Progenitor cell of endocrine pancreas (in vitro differentiated cells): ENCODE measurements at places on chromosomes 4 and X. TPM values are rescaled to one million over a fixed set of nuclear protein-coding genes. Genes with fewer than 3 reads are reported as not detected.

DNA sequence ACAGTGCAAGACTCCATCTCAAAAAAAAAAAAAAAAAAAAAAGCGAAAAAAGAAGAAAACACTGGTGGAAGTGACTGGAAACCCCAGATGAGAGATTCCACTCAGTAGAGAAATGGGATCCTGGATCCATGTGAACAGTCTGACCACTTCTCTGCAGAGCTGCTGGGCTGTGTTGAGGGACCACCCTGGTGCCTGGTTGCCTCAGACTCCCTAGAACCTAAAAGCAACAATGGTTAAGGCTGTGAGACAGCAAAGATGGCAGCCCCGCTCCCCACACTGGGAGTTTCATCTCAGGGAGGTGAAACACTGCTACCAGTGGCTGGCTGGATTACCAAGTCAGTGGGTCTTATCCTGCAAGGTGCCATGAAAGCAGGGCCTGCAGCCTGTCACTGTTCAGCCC lies 152.8 kb upstream of the ARSJ start:
- no peak overlapping the region for H3K4me3 ChIP-seq
- H3K36me3 ChIP-seq = no peaks in the 10 kb centered on the region
- H3K27ac ChIP-seq = no peak overlapping the region

- no peak overlapping the region for H3K4me3 ChIP-seq
- no peaks in the 10 kb centered on the region for H3K36me3 ChIP-seq
- no peak for DNase-seq
- no peak overlapping the region for H3K27ac ChIP-seq
- H3K27me3 ChIP-seq = no peaks in the 10 kb centered on the region
- no peaks in the 10 kb centered on the region for H3K4me1 ChIP-seq
Observed at GRCh38 chrX:68177542-68177941, 255.8 kb downstream of the OPHN1 start.

GRCh38 chr4:78652282-78652876 lies 100.8 kb downstream of the ANXA3 start:
- no peaks in the 10 kb centered on the region for H3K36me3 ChIP-seq
- H3K4me1 ChIP-seq = no peaks in the 10 kb centered on the region
- H3K27ac ChIP-seq = no peak overlapping the region
- no peaks in the 10 kb centered on the region for H3K27me3 ChIP-seq
- no peak for DNase-seq
- H3K4me3 ChIP-seq = no peak overlapping the region

DNA sequence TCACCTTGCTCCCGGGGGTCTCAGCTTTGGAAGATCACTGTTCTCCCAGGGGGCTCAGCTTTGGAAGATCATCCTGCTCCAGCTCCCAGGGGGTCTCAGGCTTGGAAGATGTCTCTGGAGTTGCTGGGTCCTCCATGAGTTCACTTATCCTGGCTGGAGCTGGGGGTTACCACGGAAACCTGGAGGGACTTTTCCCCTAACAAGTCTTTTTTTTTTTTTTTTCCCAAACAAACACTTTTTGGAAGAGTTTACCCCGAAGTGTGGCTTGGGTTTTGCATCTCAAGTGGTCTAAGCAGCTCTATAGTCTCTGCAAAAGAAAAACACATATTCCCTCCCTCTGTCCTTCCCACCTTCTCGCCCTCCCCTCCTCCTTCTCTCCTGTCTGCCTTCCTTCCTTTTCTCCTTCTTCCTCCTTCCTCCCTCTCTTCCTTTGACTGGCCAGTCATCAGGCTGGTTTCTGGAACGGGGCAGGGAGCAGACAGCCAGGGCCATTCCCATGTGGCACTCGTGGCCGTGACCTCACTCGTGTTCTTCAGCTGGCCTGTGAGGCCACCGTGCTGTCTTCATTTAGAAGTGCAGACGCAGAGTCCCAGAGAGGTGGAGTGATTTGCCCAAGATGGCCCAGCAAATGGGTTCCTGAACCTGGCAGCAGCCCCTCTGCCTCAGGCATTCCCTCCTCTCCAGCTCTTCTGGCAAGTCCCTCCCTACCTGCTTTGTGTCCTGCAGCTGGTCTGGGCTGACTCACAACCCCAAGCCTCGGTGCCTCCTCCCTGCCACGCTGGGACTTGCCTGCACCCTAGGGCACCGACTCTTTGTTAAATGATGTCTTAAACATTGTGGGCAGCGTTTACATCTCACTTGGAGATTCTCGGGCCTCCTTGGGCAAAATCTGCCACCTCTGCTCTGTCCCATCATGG lies 25.9 kb upstream of the HMX1 start:
- H3K36me3 ChIP-seq = peaks cover 1% of the 10 kb centered on the region
- H3K4me3 ChIP-seq = no peak overlapping the region
- no peak overlapping the region for H3K27ac ChIP-seq
- DNase-seq = no peak

DNA sequence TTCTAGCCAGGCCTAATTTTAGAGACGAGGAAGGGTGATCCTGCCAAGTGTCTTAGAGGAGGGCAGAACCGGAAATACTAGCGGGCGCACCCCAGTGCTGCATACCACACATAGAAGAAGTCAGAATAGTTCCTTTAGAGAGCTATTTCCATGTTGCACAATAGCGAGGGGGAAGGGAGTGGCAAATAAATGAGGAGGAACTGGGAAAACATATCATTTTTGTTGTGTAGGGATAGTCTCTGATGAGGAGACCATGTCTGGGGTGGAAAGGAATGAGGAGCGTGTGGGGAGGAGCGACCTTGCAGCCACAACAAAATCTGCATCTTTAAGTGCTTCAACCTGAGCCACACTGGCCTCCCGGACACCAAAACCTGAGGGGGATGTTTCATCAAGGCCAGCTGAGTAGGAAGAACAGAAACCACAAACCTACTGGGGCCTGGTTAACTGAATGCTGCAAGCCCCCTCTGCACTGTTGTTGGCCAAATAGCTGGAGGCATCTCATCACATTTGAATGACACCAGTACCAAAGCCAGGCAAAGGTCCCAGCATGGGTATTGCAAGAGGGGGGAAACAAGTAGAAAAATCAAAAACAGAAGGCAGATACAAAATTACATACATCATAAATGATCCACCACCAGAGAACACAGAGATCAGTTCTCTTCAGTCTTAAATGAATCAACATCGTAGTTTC lies 26.7 kb upstream of the C1QTNF7 start:
- no peak overlapping the region for H3K4me3 ChIP-seq
- H3K27me3 ChIP-seq = peaks cover 7% of the 10 kb centered on the region
- DNase-seq = no peak
- no peak overlapping the region for H3K27ac ChIP-seq
- no peaks in the 10 kb centered on the region for H3K4me1 ChIP-seq

The SH3TC1 gene
- total RNA-seq = 11.2 and 12.5 TPM in 2 replicates

DNA sequence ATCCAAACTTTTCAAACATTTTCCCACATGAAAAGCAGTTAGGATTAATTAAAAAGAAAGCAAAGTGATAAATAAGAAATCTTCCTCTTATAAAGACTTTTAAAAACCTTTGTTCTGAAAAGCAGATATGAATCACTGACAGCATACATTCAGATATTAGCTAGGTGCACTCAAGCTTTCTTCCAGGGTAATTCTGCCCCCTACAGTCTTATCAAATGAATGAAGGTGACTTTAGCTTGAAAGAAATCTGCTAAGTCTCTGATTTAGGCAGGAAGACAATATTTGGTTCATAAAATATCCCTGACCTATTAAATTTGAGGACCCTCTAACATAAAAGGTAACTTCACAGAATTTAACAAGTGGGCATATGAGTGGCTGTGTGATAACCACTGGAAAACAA lies 209.1 kb upstream of the FAM47A start:
- no peak overlapping the region for H3K4me3 ChIP-seq
- H3K27ac ChIP-seq = no peak overlapping the region
- H3K27me3 ChIP-seq = no peaks in the 10 kb centered on the region
- peaks cover 7% of the 10 kb centered on the region for H3K36me3 ChIP-seq
- no peak for DNase-seq

DNA sequence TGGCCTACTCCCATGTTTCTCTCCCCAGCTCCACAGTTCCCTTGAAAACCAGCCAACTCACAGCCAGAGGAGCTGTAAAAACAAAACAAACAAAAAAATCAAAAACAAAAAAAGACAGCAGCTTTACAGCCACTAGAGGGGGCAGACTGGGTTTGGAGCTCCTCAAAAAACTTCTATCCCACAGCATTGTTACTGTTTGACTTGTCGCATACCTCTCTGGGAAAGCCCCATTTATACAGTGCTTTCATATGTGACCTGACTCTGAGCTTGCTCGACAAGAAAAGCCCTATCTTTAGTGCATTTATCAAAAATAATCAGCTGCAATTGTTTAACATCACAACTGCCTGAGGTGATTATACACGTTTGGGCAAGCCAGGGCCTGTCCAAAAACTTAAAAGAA lies 21.6 kb downstream of the TSPAN6 start:
- H3K4me3 ChIP-seq = no peak overlapping the region
- no peaks in the 10 kb centered on the region for H3K27me3 ChIP-seq
- H3K27ac ChIP-seq = peak overlapping the region; percentile 88
- DNase-seq = no peak
- peaks cover 3% of the 10 kb centered on the region for H3K4me1 ChIP-seq
- H3K36me3 ChIP-seq = no peaks in the 10 kb centered on the region

The VCX3B gene
- total RNA-seq = not detected in 2 replicates
